ENCODE measurements at places on chromosomes 13 and 19. TPM values are rescaled to one million over a fixed set of nuclear protein-coding genes. Genes with fewer than 3 reads are reported as not detected.

- no peak for DNase-seq
These were observed 190.0 kb downstream of the ATP8A2 start for GRCh38 chr13:25561812-25562211.

DNA sequence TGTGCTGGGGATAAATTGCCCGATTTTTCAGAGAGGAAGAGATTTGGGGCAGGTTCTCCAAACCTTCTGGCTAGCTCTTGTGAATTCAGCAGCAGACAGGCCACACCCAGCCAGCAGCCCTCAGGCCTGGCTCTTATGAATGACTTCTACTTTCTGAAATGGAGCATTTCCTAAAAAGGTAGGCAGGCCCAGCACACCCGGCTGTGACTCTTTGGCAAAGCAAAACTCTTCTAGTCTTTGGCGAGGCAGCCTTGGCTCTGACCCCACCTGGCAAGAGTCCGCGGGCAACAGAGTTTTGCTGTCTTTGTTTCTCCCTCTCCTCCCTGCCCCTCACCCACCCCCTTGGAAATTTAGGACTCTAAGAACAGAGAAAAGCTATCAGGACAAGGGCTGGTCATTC, 221.2 kb downstream of the ZNF536 start:
- no peak for DNase-seq

DNA sequence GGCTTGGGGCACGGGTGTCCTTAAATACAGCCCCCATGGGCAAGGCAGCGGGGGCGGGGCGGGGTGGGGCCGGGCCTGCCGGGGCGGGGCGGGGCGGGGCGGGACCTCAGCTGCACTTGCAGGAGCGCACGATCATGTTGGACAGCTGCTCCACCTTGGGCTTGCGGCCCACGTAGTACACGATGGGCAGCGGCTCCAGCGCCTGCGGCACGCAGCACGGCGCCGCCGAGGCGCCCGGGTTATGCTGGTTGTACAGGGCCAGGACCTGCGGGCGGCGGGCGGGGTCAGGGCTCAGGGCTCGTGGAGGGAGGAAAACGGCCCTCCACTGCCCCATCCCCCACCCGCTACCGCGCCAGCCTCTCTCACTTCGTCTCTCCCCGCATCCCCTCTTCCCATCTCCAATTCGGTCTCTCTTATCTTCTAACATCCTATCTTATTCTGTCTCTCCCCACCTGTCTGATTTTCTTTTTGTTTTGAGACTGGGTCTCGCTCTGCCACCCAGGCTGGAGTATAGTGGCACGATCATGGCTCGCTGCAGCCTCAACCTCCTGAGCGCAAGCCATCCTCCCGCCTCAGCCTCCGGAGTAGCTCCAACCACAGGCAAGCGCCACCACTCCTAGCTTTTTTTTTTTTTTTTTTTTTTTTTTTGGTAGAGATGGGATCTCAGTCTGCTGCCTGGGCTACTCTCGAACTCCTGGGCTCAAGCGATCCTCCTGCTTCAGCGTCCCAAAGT, 21.1 kb downstream of the CCDC97 start:
- no peak for DNase-seq

DNA sequence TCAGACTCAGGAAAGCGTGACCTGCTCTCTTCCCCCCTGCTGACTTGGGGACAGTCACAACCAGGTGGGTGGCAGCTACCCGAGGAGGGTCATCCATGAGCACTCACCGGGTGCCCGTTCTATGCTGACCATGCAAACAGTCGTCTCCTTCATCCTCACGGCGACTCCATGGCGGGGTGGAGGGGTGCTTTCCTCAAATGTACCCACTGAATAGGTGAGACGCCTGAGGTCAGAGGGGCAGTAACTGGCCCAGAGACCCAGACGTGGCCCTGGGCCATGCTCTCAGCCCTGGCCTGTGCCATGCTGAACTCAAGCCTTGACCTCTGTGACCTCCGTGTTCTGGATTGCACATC, 59.2 kb upstream of the TPM4 start:
- no peak for DNase-seq

GRCh38 chr19:41668315-41668714, 19.8 kb downstream of the CEACAM7 start:
- no peak for DNase-seq

DNA sequence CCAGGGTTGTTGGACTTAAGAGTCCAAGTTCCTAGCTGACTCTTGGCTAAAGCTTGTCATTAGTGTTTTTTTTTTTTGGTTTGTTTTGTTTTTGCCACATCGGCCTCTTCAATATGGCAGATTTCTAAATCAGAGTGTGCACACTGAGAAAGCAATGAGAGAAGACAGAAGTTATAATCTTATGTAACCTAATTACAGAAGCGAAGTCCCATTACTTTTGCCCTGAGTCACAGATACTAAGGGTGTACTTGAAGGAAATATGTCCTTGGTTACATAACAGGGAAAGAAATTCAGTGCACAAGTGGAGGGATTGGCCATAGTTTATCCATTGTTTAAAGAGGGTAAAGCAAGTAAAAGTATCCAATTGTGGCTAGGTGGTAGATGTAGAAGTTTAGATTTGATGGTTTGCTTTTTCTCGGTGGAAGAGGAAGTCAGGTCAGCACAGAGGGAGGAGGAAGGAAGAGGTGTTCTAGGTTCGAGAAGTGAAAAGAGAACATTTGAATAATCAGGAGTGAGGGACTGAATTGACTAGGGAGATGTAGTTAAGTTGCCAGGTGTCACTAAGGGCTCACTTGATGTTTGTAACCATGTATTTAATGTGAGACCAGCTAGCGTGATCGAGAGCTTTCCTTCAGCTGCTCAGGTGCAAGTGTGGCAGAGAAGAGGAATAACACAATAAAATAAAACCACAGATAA, 12.2 kb downstream of the GTF2F2 start:
- DNase-seq = no peak

DNA sequence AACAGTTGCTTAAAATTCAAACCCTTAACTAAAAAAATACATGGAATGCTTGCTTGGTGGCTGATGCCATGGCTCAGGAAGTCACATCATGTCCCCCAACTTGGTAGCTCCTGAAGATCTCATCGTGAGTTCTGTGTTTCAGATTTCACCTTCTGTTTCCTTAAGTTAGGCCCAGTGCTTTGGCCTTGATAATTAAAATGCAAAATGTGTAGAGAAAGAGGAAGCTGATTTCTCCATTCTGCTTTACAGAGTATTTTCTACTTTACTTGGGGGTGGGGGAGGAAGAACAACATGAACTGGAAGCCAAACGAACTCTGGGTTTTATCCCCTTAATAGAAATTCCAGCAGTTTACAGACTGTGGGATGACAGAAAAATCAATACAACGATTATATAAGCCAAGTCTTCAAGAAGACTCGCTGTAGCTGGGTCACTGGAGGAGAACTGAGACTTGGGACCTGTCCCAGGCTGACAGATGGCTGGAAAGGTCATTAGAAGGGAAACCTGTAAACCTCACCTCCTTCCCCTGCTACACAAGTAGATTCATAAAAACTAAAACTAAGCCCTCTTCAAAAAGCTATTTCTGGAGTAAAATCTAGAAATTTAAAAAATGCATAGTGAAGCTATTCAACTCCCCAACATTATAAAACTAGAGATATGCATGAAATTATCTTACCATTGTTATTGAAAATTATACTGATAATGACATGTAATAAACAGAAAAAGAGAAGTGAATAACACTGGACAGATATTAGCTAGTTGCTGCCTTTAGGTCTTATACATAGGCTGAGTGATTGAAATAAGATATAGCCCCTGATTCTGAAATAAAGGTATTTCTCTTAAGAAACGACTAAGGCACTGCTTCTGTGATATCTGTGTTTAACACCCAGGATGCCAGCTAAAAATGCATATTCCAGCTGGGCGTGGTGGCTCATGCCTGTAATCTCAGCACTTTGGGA, 22.1 kb upstream of the GGACT start:
- DNase-seq = no peak

DNA sequence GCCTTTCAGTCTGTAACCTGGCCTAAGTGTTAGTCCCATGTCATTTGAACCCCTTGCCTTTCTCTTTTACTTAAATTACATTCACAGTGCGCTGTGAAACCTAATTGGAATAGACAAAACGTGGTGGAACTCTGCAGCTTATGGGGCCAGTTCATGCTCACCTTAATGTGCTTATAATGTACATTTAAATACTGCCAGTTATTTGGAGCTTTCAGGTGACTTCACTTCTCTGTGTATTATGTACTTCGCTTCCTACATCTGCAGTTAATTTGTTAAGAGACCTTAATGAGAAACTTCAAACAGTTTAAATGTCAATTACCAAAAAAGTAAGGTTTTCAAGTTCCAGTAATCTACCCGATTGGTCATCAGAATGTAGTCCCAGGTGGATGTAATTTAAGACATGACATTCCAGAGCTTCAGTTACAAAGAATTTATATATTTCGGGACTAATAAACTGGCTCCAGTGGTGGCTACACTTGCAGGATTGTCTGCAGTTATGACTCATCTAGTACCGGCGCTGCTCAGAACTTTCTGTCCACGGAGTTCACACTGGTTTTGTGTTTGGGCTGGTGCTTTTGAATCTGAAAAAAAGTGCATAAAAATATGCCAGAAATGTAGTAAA, 125.3 kb downstream of the TM9SF2 start:
- DNase-seq = peak; percentile 46

GRCh38 chr13:30722361-30722760, 13.0 kb upstream of the ALOX5AP start:
- no peak for DNase-seq

The TMEM59L gene
- 0.05 TPM for polyA plus RNA-seq

The TMEM38A gene
- 4.1 TPM for polyA plus RNA-seq

DNA sequence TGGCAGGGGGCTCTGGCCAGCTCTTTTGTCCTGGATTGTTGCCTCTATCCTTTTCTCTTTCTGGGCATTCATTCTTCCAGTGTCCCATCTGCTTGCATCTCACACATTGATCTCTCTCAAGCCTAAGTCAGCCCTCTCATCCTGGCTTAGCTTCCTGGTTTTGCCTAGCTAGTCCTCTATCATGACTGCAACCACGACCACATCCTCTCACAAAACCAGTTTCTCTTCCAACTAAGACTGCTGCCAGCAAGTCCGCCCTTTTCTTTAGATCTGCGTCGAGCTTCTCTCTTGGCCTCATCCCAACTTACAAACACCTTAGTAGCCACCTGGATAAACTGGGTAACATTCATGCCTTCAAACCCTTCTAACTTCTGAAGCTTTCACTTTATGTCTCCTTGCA, 212.2 kb upstream of the HTR2A start:
- peak; percentile 35 for DNase-seq

GRCh38 chr13:44176173-44176572, 197.5 kb upstream of the SERP2 start:
- no peak for DNase-seq

DNA sequence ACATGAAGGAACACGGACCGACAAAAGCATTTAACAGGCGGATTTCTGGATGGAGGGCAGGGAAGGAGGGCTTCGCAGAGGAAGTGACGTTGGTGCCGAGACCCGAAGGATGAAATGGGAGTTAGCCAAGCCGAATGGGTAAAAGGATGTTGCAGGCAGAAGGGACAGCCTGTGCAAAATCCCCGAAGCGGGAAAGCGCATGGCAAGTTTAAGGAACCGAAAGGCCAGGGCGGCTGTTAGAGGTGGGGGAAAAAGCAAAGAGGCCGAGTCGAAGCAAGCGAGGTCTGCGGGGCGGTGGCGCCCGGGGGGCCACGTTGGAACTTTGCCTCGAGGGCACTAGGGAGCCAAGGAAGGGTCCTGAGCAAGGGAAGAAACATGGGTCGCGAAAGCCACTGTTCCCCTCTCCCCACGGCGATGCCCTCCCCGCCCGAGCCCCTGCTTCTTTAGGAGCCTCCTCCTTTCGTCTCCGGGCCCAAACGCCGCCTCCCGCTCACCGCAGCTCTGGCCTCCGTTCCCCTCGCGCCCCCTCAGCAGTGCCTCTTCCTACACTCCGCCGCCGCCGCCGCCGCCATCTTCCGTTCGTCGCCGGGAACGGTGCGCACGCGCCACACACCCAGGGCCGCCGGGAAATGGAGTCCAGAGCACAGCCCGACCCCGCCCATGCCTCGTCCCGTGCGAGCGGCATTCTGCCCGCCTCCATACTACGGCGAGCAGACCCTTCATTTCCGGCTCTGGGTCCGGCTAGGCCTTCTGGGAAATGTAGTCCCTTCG, at the start of gene SYMPK:
Gene SYMPK (minus strand): TSS at position 584 of the 771 bp plus-strand sequence. CDS start 8,652 bp downstream, outside the sequence.
- DNase-seq = peak; percentile 98
